ENCODE measurements at places on chromosomes 3 and 15. TPM values are rescaled to one million over a fixed set of nuclear protein-coding genes. Genes with fewer than 3 reads are reported as not detected.

The CACNA2D3 gene
- total RNA-seq, result 0.17 TPM

The HTR3C gene
- not detected for total RNA-seq

The CCDC13 gene
- total RNA-seq, result 0.33 TPM

The IL17RE gene
- 3.6 TPM for total RNA-seq

The FOXB1 gene
- 0.55 TPM for total RNA-seq

The ARHGEF26 gene
- 2.5 TPM for total RNA-seq

The FOXL2NB gene
- 2.7 TPM for total RNA-seq

The DZIP1L gene
- total RNA-seq, result 6.6 TPM

The P2RY1 gene
- 0.41 TPM for total RNA-seq

The GHSR gene
- not detected for total RNA-seq

The BMF gene
- 43.4 TPM for total RNA-seq

The GOLIM4 gene
- 27.2 TPM for total RNA-seq

The HYAL1 gene
- 0.14 TPM for total RNA-seq

The PGBD4 gene
- total RNA-seq, result 0.96 TPM

The TGM5 gene
- not detected for total RNA-seq

The NCEH1 gene
- 14.9 TPM for total RNA-seq

The LHFPL4 gene
- total RNA-seq, result not detected

The ETFA gene
- 52.9 TPM for total RNA-seq

The TMEM45A gene
- 10.5 TPM for total RNA-seq

The SLC38A3 gene
- total RNA-seq, result 0.48 TPM

The CCR4 gene
- total RNA-seq, result not detected

The CMTM8 gene
- total RNA-seq, result 7.5 TPM

The AADAC gene
- total RNA-seq, result not detected

The SPINK8 gene
- total RNA-seq, result not detected

The P3H2 gene
- total RNA-seq, result 27.8 TPM

The GATA2 gene
- 6.0 TPM for total RNA-seq
